ENCODE measurements at places on chromosomes 6 and 20.
A peak's percentile ranks its signal among the peaks of the same experiment; 100 is the strongest.

- DNase-seq = no peak
Observed at GRCh38 chr20:43345676-43346075, 112.0 kb upstream of the SRSF6 start.

DNA sequence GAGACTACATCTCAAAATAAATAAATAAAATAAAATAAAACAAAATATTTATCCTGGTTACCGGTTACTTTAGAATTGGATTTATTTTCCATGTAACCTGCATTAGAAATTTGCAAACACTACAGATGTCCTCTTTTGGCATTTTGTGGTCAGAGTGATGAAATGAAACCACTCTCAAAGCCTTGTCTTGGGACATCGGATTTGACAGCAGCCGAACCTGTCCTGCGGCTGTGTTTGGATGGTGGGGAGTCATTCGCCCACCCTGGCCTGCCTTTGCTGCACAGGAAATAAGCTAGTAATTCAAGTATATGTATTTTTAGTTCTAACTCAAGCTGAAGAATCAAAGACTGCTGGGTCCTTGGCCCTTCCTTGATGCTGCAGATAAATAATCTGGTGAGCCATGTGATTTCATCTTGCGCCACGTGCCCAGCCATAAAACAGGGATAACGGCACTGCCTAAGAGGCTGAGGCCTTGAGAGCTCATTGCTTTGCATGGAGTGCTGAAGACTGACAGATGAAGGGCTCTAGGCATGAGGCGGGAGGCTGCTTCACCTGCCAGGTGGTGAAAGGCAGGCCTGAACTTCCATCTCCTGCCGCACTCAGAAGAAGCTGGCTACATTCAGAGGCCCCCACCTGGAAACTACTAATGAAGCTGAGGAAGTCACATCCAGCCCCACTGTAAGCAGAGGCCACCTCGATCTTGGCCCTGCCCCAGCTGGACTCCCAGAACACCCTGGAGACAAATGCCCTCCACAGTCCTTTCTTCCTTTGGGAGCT is 76.9 kb downstream of the NOL4L start:
- no peak for DNase-seq

GRCh38 chr20:969868-970267 is 32.2 kb downstream of the RSPO4 start:
- no peak for DNase-seq

DNA sequence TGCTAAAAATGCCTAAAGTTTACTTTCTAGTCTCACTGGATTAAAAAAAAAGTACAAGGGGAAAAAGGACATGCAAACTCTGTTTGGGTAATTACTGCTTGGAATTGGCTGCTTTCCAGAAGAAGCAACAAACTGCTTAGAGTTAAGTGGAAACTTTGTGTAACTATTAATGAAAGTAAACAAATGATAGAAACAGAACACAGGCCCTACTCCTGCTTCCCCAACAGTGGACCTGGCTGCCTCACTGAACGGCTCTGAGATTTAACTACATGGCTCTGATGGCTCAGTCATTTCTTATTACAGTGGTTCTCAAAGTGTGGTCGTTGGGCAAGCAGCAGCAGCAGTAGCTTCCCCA is 108.5 kb downstream of the MAN1A1 start:
- DNase-seq = no peak

DNA sequence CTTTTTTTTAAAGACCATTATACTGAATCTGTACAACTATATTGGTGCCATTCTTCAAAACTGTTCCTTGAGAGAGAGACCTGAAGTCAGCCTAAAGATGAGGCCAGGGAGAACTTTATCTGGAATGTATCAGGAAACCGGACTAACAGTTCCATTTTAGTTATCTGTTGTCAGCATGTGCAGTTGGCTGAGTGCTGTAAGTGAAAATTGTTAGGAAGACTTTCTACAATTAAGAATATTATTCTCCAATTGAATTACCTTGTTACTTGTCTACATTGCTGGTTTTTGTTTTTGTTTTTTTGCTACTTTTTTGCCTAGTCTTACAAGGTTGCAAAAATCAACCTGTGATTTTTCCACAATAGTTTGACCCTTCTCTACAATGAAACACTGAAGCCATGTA is 7.5 kb downstream of the CEP57L1 start:
- no peak for DNase-seq

DNA sequence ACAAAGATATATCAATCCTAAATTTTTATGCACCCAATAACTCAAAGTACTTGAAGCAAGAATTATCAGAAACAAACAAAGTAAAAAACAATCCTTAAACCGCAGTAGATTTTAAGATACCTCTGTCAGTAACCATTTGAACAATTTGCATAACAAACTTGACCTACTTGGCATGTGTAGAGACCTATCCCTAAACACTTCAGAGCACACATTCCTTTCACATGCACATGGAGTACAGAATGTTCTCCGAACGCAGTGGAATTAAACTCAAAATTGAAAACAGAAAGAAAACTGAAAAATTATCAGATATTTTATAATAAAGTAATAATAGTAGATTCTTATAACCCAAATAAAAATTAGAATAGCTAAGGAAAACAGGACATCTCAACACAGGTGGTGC is 162.6 kb upstream of the THBS2 start:
- no peak for DNase-seq

DNA sequence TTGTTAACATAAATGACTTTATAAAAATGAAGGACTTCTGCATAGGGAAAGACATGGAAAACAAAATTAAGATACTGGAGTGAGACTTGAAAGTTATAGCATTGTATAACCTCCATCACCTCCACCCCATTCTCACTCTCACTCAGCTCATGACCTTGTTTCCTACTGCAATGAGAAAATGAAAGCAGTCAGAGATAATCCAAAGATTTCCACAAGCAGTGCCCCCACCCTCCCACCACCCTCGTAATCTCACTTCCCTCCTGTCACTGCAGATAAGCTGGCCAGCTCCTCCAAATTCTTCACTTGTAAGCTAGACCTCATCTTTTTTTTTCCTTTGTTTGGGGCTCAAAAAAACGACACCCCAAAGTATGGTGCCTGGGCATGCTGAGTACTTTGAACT is 52.9 kb upstream of the PROKR2 start:
- DNase-seq = no peak

DNA sequence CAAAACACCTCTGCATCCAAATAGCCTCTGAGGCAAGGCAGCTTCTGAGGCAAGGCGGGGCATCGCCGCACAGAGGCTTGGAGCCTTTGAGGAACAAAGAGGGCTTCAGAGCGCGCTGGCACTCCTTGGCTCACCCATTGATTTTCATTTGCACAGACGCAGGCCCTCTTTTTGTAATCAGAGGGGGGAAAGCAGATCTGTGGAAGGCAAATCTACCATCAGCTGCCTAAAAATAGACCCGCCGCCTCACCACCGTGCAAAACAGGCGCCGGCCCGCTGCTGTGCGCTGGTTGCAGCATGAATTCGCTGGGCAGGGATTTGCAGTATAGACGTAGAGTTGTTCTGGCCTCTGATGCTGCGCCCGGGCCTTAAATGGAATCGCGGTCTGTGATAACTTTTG is 69.9 kb upstream of the STMND1 start:
- no peak for DNase-seq

GRCh38 chr6:131945971-131946370 is 5.2 kb downstream of the CCN2 start:
- no peak for DNase-seq

GRCh38 chr20:46215913-46216707 is 92.2 kb downstream of the CDH22 start:
- DNase-seq = no peak

DNA sequence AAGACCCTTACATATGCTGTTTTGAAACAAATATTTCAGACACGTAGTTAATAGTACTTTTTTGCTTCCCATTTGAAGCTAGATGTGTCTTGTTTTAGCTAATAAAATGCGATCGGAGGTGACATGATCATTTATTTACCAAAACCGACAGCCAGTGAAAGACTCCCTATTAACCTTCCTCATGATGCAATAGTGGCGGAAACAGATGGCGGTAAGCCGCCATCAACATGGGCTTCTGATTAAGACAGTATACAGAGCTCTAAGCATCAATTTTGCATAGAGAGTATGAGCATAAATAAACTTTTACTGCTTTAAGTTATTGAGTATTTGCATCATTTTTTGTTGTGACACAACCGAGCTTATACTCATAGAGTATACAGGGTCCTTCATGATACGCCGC is 1282.4 kb upstream of the ADGRB3 start:
- DNase-seq = no peak

DNA sequence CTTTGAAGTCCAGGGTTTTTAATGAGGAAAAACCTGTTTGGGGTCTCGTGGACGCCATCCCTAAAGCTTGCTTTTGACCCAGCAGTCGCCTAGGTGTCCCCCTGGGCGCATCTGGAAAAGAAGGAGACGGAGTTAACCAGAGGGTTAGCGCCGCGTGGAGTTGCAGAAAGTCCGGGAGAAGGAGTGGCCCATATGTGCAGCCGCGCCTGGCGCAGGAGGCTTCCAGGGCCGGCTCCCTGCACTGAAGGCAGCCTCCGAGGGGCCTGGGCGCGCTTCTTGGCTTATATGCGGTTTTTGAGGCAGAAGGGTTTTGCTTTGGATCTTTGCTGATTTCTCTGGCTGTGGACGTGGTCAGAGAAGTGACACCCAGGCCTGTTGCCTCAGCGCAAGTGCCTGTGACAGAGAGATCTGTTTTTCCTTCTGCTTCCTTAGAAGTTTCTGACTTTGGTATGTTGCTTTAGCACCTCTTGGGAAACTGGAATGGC is 987 bp downstream of the TMEM181 start:
- no peak for DNase-seq

- no peak for DNase-seq
Observed at GRCh38 chr6:43311666-43312065, 3.0 kb upstream of the CRIP3 start.

- no peak for DNase-seq
Observed at GRCh38 chr20:346640-347316, at the start of gene NRSN2. Gene NRSN2 (plus strand): TSS chr20:347111. CDS start chr20:349644, 2,533 bp downstream.

GRCh38 chr20:62197801-62198200 is 15.0 kb downstream of the MTG2 start:
- DNase-seq = no peak

GRCh38 chr6:16338577-16339264 is 100.3 kb downstream of the GMPR start:
- no peak for DNase-seq

DNA sequence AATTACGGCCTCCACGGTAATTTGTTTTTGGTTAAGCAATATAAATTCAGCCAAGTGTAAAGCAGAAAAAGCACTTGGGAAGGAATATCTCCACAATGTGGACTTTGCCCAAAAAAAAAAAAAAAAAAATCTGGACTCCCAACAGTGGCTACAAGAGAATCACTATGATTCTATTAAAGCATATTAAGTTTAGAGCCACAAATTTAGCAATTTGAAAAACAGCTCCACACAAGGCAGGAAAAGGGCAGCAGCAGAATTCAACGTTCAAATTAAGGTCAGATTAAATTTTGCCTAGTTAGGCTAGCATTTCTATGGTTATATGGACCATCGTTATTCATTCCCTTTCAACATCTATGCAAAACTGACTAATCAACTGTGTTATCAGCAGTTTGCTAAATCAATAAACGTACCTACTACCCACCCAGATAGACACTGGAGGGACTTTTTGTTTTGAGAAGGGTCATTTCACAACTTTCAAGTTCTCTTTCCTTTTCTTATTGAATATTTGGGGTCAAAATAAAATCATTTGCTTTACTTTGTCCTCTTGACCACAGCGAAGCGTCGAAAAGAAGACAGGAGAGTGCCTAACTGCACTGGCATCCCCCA is 1.0 kb downstream of the MCM9 start:
- DNase-seq = no peak

DNA sequence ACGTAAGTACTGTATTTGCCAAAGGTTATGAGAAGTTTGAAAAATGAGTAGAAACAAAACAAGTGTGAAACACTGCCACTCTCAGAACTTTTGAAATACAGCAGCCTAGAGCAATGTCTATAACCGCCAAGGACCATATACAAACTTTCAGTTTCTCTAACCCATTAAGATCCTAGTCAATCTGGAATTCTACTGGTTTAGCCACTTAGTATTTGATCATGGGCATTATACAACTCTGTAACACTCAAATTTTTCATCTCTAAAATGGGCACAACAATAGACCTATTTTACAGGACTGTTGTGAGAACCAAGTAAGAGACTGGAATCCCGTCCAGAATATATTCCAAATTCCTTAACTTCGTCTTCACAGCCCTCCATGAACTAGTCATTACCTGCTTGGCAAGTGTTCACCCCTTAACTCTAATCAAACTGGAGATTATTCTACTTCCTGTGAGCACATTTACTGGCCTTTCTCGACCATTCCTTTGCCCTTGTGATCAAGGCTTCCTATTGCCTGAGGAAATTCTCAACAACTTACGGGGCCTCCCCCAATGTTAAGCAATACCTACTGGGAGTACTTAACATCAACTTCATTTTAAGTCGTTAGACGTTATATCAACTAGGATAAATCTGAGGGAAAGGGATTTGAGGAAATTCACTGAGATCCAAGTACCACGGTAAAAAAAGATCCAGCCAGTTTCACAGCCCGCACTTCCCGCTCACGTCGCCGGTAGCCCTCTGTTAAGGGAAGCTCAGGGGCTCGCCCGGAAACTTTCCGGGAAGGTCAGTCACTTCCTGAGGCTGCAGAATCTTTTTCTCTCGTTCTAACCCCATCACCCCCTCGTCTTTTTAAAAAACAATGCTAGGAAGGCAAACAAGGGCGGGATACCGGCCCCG is 1.1 kb downstream of the EIF2S2 start:
- DNase-seq = no peak

- DNase-seq = no peak
Observed at GRCh38 chr6:146544616-146545182, 1.1 kb downstream of the RAB32 start.

GRCh38 chr6:149904661-149905370 is 6.9 kb upstream of the RAET1E start:
- DNase-seq = no peak

DNA sequence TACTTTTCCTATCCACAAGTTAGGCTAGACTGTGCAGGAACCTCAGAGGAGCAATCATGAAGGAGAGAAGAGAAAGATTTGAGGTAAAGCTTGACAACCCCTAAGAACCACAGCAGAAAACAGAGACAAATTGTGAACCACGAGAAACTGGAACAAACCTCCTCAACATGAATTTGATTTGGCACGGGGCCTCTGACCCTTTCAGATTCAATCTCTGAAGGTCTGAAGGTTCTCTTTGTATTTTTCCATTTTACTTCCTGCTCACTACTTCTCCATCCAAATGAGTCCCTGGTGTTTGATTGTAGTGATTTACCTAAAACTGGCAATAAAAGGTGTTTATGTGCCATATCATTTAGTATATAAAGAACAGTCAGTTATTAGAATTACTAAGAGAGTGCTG is 126.1 kb upstream of the STXBP5 start:
- no peak for DNase-seq

DNA sequence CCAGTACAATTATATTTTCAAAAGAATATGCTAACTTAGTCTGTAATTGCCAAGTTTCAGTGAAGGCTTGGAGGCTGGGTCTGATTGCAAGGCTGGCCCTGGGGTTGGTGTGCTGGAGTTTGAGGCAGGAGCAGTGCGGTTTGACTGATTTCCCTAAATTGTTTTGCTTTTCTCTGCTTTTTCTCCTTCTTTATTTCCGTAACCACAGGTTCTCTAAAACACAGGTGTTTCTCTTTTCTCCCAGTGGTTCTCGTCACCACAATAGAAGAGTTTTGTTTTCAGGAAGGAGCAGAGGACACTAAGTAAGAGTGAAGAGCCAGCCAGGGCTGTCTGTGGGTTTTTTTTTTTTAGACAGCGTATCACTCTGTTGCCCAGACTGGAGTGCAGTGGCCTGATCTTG is 8.2 kb upstream of the SNX9 start:
- DNase-seq = no peak

GRCh38 chr6:109454496-109455436 is 806 bp downstream of the MICAL1 start:
- DNase-seq = peak; percentile 41

- DNase-seq = no peak
Observed at GRCh38 chr6:44255105-44255808, 2.1 kb downstream of the SLC35B2 start.

All from stimulated activated CD8-positive, alpha-beta memory T cell treated with anti-CD3 and anti-CD28 coated beads, Interleukin-15, amount 100 ng/mL, for 1 hour (primary cell).